ENCODE measurements at places on chromosomes 4 and X. TPM values are rescaled to one million over a fixed set of nuclear protein-coding genes. Genes with fewer than 3 reads are reported as not detected.

AR gene
- 0.94 TPM for total RNA-seq

PWWP3B gene
- total RNA-seq = 0.63 TPM

PKD2 gene
- 67.3 TPM for total RNA-seq

CXCL10 gene
- total RNA-seq = not detected

FATE1 gene
- total RNA-seq = not detected

NWD2 gene
- total RNA-seq = 41.0 TPM

MGST2 gene
- total RNA-seq = 4.7 TPM

NUDT10 gene
- total RNA-seq = 36.3 TPM

ADH1C gene
- total RNA-seq = not detected

TRIM61 gene
- 1.6 TPM for total RNA-seq

CHRDL1 gene
- 36.9 TPM for total RNA-seq

ATXN3L gene
- not detected for total RNA-seq

RPA4 gene
- 2.8 TPM for total RNA-seq

RAB39B gene
- total RNA-seq = 27.2 TPM

AADAT gene
- total RNA-seq = 32.9 TPM

PPEF2 gene
- total RNA-seq = not detected

LANCL3 gene
- 1.3 TPM for total RNA-seq

CDX4 gene
- total RNA-seq = not detected

PRAF2 gene
- total RNA-seq = 7.8 TPM

TLR3 gene
- 0.63 TPM for total RNA-seq

CYBB gene
- 6.6 TPM for total RNA-seq

ETDA gene
- total RNA-seq = not detected

CLCN4 gene
- total RNA-seq = 56.3 TPM

TMEM150C gene
- total RNA-seq = 76.7 TPM

STK32B gene
- 38.5 TPM for total RNA-seq

TMPRSS11A gene
- total RNA-seq = not detected

KCND1 gene
- 0.63 TPM for total RNA-seq

OFD1 gene
- total RNA-seq = 39.4 TPM

CAPN6 gene
- 0.31 TPM for total RNA-seq

TEX11 gene
- total RNA-seq = not detected

CPE gene
- 376 TPM for total RNA-seq

GYPB gene
- total RNA-seq = not detected

FREM3 gene
- not detected for total RNA-seq

CORIN gene
- total RNA-seq = 0.31 TPM

RNF175 gene
- total RNA-seq = 35.1 TPM

DSPP gene
- under 0.01 TPM for total RNA-seq

DCHS2 gene
- total RNA-seq = 6.3 TPM

EDA gene
- total RNA-seq = 4.7 TPM

SOX3 gene
- 4.7 TPM for total RNA-seq

CXCL3 gene
- not detected for total RNA-seq

XIAP gene
- 62.3 TPM for total RNA-seq
